Activated naive CD8-positive, alpha-beta T cell treated with anti-CD3 and anti-CD28 coated beads, Interleukin-2, amount 50 U/mL, for 16 hours (primary cell): ENCODE measurements at places on chromosomes 6 and 20.

DNA sequence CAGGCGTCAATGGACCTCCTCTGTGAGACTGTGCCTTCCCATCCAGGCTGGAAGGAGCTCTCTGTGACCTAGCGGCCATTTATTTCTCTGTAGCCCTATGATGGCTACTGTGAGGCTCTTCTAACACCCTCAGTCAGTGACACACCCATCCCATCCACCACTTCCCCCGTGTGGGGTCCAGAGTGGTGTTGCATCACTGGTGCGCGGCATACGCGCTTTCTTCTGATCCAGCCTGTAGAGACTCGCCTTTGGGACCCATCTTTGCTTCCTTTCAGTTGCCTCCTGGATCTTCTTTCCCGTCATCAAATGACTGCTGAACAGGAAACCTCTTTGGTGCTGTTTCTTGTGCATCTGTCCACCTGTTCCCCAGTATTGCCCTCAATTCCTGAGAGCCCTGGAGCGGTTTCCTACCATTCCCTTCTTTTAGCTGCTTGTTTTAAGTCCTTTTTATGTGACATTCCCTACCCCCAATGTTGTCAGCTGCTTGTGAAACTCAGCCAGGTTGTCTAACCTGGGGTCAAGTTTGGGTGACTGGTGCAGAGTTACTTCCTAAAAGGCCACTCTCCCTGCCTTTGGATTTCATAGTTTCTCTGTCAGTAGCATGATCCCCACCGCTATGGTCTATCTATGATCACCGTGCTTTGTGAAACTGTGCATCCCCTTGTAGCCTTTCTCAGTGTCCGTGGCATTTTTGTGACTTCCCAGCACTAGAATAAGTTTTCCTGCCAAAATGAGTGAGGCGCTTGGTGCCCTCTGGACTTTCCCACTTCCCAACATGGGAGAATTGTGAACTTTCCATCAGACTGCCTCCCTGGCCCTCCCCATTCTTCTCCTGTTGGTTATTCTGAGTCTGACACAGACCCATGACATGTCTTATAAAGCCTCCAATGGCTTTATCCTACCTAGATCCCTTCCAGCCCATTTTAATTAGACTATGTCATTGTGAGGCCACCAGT, 5.7 kb downstream of the PRR3 start:
- no peak for DNase-seq

- no peak for DNase-seq
Observed at GRCh38 chr20:33694639-33695012, 8.4 kb upstream of the E2F1 start.

DNA sequence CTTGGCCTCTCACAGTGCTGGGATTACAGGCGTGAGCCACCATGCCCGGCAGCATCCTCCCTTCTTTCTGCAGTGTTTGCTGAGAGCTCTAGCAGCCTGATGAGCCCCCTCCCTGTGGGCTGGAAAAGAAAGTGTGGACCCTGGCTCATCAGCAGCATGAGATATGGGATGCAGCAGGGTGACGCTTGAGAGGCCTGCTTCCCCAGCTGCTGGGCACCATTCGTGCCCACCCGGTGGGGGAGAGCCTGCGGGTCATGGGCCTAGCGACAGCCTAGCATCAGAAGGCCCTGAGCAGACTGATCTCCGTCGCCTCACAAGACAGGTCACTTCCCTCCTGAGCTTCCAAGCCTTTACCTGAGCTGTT, 16.0 kb upstream of the CCDC167 start:
- no peak for DNase-seq

DNA sequence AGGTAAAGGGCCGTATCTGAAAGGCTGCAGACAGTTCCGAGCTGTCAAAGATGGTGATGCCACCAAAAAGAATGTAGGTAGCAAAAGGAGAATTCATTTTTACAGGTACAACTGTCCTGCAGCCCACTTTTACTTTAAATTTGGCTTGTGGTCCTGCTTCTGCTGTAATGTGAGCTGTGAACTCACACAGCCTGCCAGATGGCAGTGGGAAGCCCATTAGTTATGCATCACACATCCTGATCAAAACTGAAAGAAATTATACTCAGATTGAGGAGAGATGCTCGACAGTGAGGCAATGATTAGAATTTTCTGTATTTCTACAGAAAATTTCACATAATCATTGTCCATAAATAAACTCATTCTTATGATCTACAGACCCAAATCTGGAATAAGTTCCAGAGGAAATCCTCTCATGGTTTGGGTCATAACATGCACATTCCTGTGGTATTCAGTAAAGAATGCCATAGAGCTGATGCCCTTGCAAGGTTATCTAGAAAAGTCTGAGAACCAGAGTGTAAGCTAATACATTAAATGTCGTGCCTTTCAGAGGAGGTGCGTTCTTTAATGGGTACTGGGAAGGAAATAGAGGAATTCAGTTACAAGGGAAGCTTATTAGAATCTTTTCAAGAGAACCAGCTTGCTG, 23.9 kb upstream of the E2F3 start:
- DNase-seq, result no peak

DNA sequence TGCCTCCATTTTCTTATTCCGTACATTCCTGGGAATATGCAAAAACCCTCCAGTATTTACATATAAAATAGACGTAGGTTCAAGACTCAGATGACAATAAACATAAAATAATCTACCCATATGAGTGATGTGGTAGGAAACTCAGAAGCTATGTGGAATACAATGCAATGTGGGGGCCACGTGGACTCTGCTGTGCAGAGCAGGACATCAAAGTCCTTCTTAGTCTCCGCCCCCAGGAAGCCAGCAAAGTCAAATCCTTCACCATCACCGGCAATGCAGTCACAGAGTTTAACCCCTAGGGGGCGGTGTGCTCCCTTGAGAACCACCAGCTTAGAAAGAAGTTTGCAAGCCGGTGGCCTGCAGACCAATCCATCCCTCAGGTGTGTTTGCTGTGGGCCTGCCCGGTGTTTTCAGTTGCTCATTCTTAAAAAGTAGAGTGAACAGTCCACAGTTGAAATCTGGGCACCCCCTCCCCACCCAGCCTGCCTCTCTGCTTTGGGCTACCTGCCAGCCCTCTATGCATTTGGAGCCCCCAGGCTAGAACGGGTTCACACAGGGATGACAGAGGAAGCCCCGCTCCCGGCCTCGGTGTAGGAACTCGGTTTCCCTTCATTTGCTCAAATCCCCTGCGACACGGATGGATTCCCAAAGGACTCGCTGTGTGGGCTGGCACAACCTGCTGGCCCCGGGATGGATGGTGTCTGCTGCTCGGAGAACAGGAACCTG, 59.9 kb downstream of the SULF2 start:
- peak; percentile 73 for DNase-seq

DNA sequence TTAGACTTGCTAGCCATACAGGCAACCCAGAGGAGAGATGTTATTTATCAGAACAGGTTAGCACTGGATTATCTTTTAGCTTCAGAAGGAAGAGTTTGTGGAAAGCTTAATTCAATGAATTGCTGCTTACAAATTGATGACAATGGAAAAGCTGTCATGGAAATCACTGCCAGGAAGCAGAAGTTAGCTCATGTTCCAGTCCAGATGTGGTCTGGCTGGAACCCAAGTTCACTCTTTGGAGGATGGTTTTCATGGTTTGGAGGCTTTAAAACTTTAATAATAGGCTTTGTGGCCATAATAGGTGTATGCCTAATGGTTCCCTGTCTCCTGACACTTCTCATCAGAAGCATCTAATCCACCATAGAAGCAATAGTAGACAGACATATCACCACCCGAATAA, 699.0 kb downstream of the PHF3 start:
- DNase-seq, result no peak

GRCh38 chr20:32792316-32792715, 27.4 kb upstream of the MAPRE1 start:
- no peak for DNase-seq

DNA sequence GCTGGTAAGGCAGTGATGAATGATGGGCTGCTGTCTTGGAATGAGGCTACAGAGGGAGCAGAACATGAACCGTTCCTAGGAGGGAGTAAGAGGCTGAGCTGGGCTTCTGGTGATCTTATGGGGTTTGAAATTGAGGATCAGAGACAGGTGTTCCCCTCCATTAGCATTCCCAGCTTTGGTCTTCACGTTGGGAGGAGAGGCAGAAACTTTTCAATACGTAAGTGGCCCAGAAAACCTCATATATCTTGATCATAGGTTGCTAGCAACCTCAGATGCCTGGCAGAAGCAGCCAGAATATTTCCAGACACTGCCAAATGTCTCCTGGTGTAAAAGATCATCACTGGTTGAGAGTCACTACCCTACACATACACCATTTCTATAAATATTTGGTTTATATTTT, 167.1 kb downstream of the INSM1 start:
- DNase-seq, result no peak

DNA sequence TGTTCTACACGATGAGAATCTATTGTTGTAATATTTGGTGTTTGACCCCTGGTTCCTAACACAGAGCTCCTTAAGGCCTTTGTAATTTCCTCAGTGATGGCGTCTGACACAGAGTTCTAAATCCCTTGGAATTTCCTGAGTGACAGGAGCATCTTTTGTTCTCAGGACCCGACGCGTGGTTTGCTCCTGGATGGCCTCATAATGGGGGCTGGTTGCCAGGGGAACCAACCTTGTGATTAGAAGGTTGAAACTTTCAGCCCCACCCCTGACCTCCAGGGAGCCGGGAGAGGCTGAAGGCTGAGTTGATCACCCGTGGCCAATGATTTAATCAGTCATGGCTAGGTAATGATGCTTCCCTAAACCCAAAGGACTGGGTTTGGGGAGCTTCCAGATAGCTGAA, 20.5 kb upstream of the ZNF133 start:
- no peak for DNase-seq

DNA sequence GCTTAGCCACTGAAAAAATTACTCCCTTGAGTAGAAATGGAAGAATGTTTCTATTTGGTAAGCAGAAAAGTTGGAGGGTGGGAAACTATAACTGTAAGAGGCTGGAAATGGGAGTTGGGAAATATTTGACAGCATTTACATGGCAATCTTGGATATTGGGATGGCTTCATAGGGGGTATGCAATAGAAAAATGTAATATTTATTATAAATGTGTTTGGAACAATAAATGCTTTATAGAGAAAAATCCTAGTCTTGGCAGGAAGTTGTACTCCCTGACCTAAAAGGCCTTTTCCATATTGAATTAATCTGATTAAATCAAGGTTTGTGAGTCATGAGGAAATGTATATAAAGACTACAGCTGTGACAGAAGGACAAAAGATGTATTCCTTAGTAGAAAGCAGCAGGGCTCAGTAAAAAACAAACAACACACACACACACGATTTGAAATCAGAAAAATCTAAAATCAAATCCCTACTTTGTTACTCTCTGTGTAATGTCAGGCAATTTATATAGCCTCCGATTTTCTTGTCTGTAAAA, 272.3 kb downstream of the CD109 start:
- DNase-seq, result no peak

- no peak for DNase-seq
Observed at GRCh38 chr6:13814938-13815575, 700 bp upstream of the MCUR1 start.

GRCh38 chr6:72212686-72213085, 326.3 kb downstream of the RIMS1 start:
- no peak for DNase-seq

DNA sequence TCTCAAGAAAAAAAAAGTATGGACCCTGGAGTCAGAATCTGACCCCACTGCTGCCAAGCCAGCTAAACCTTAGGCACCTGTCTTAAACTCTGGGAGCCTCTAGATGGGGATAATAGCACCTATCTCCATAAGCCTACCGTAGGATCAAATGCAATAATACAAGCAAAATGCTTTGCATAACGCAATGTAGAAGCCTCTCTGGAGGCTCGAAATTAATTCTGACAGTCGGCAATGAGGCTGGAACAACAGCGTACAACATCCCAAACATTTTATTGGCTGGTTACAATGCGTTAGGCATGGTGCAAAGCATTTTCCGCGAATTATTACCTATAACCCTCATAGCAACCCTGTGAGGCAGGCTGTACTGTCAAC, 521 bp downstream of the CDK5RAP1 start:
- no peak for DNase-seq

DNA sequence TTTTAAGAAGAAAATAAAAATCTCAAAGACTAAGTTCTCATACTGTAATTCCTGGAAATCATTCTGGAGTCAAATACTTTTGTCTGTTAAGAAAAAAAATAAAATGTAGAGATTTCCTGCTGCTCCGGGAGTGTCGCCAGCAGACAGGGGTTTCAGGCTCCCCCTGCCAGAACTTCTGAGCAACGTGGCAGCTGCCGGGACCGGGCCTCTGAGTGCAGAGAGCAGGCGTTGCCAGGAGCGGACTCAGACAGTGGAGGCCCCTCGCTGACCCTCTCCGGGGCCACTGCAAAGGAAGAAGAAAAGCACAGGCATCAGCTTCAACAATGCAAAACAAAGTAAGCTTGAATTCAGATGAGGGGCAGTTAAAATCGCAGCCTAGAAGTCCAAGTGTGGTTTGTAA, 95.5 kb downstream of the THBS2 start:
- no peak for DNase-seq
